Urothelium cell line (cell line): ENCODE measurements at places on chromosomes 12 and 14.
A peak's percentile ranks its signal among the peaks of the same experiment; 100 is the strongest.

- no peak for DNase-seq
Measured at GRCh38 chr12:97466000-97466399, 3.4 kb downstream of the RMST start.

GRCh38 chr12:119695034-119695433, 27.1 kb downstream of the PRKAB1 start:
- DNase-seq: peak; percentile 11

DNA sequence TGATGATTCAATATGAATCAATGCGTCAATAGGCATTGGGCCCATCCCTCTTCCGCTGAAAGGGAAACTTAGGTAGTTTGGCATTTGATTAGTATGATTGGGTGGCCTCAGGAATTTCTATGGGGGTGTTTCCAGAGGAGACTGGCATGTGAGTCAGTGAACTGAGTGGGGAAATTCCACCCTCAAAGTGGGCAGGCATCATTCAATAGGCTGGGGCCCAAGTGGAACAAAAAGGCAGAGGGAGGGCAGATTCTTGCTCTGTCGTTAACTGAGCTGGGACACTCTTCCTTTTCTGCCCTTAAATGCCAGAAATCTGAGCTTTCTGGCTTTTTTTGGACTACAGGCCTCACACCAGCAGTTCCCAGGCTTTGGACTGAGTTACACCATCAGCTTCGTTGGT, 373.5 kb downstream of the RPS29 start:
- peak; percentile 31 for DNase-seq

DNA sequence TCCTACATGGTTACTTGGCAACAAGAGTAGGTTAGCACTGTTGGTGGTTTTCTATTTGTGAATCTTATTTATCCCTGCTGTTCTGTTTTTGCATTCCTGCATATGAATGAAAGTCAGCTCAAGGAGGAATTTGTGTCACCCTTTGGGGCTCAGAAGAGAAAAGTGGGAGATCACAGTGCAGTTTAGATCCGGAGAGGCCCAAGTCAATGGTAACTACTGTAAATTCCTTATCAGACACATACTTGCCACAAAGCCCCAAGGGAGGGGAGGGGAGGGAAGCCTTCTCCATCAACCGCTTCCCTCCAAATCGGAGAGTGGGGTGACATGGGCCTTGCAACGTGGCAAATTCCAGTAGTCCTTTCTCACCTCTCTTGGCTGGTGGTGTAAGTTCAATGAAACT, 15.0 kb downstream of the GSG1 start:
- no peak for DNase-seq

GRCh38 chr12:119692410-119692809, 24.5 kb downstream of the PRKAB1 start:
- no peak for DNase-seq

DNA sequence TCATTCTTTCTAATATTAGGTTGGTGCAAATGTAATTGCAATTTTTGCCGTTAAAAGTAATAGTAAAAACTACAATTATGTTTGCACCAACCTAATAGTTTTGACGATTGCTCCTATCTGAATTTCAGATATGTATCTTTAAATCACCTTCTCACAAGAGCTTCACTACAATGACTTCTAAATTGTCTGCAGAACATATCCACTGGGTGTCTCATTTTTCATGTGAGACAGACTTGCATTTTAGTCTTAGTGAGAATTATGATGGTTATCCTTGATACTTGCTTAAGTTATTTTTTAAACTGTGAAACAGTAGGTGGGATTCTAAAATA, 84.6 kb downstream of the ITPR2 start:
- no peak for DNase-seq

GRCh38 chr12:14322403-14322802, 43.1 kb upstream of the ATF7IP start:
- DNase-seq: no peak

DNA sequence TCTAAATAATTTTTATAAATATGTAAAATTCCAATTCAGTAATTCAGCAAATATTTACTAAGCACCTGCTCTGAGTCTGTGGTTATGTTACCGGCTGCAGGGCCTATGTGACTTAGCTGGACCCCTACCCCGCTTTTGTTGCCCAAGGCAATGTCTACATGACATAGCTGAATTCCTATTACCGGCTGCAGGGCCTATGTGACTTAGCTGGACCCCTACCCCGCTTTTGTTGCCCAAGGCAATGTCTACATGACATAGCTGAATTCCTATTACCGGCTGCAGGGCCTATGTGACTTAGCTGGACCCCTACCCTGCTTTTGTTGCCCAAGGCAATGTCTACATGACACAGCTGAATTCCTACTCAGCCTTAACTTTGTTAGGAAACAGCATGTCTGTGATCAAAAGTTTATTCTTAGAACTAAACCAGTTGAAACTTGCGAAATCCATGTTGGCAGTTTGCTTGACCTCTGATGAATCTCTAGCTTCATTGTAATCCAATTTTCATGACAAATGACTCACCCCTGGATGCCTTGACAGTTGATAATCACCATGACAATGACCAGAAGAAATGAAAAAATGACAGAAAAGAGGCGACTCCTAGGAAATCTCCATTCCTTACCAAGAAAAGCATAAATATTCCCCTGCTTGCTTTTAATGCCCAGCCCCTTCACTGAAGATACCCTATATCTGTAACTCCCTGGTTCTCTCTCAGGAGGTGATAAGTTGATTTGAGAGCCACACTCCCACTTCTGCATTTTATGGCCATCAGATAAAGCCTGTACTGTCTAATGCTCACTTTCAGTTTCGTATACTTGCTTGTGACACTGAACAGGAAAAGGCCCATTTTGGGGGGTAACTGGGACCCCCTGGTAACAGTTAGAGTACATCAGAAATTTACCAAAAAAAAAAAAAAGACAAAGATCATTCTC, 148.4 kb upstream of the SYT10 start:
- DNase-seq: peak; percentile 16

GRCh38 chr14:32421781-32422180, 92.7 kb downstream of the AKAP6 start:
- DNase-seq: no peak

- DNase-seq: no peak
Measured at GRCh38 chr14:29553427-29553826, 374.2 kb downstream of the PRKD1 start.

DNA sequence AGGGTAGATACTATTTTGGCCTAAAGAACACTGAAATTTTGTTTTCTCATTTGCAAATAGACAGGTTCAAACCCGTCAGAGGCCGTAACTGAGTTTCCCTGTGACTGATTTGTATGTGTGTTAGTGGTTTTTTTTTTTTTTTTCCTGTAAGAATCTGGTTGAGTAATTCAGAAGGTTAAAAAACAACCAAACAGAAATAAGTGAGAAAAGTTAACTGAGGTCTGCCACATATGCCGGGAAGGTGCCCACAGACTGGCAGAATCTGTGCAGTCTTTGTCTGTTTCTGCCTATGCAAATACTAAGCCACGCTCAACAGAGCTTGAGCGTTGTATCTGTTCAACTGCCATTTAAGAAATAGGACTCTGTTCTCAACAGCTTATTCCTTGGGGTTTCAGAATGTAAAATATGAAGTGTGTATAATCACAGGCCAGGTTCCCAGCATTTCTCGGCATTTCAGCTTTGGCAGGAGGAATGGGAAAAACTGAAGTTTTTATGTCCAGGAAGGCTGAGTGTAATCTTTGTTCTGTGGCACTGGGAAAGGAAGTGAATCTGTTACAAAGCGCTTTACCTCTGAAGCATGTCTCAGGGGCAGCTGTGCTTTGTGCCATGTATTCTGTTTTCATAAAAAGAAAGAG, 181.9 kb downstream of the PRKCH start:
- DNase-seq: no peak

GRCh38 chr14:37436519-37436918, 158.5 kb downstream of the FOXA1 start:
- DNase-seq: no peak

GRCh38 chr14:55129428-55130195, 560 bp downstream of the LGALS3 start:
- peak; percentile 84 for DNase-seq

DNA sequence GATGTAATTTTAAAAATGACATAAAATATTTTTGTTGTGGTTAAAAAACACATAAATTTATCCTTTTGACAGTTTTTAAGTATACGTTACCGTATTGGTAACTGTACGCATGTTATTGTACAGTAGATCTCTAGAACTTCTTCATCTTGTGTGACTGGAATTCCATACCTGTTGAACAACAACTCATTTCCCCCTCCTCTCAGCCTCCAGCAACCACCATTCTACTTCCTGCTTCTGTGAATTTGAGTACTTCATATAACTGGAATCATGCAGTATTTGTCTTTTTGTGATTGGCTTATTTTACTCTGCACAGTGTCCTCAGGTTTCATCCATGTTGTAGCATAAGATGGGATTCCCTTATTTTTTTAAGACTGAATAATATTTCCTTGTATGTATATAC, 113.6 kb upstream of the ATF1 start:
- no peak for DNase-seq

GRCh38 chr14:55976655-55977054, 141.6 kb upstream of the PELI2 start:
- no peak for DNase-seq
